ENCODE measurements at places on chromosomes 1 and 21.

GRCh38 chr1:154851392-154852177 is 18.5 kb downstream of the KCNN3 start:
- DNase-seq: peak; percentile 29

GRCh38 chr1:235087906-235088305 is 40.7 kb downstream of the TOMM20 start:
- no peak for DNase-seq

DNA sequence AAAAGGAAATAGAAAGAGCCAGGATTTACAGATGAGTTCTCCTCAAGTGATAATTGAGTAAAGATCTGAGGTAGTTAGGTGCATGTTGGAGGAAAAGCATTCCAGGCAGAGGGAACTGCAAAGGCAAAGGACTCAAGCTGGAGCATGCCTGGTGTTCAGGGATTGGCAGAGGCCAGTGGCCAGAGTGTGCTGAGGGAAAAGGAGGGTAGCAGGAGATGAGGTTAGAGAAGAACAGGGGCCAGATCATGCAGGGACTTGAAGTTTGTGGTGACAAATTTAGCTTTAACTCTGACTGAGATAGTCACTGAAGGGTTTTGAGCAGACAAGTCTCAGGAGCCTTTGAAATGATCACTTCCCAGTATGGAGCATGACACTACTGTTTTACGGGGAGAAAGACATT is 19.0 kb upstream of the GTF2B start:
- DNase-seq: no peak

- no peak for DNase-seq
Measured at GRCh38 chr1:36849956-36850355, 184.4 kb downstream of the GRIK3 start.

DNA sequence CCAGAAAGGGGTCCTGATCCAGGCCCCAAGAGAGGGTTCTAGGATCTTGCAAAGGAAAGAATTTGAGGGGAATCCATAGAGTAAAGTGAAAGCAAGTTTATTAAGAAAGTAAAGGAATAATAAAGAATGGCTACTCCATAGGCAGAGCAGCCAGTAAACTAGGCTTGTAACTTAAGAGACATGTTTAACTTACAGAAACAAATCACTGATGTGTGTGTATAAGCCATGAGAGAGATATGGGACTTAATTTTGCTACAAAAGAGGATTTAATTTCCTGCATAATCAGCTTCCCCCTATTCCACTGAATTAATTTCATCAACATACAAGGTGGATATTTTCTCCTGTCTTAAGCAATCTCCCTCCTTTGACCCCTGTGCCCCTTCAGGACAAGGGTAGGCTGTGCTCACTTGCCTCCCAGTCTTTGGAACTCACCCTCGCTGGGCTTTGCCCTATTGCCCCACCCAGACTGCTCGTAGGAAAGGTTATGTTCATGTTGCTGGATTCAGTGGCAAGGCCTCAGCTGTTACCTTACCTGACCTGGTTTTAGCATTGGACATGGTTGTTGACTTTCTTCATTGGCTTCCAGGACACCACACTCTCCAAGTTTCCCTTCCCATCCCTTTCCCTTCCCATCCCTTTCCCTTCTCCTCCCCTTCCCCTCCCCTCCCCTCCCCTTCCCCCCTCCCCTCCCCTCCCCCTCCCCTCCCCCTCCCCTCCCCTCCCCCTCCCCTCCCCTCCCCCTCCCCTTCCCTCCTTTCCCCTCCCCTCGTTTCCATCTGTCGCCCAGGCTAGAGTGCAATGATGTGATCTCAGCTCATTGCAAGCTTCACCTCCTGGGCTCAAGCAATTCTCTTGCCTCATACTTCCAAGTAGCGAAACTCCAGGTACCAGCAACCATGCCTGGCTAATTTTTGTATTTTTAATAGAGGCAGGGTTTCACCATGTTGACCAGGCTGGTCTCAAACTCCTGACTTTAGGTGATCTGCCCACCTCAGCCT is 44.6 kb downstream of the TBCE start:
- DNase-seq: peak; percentile 89

DNA sequence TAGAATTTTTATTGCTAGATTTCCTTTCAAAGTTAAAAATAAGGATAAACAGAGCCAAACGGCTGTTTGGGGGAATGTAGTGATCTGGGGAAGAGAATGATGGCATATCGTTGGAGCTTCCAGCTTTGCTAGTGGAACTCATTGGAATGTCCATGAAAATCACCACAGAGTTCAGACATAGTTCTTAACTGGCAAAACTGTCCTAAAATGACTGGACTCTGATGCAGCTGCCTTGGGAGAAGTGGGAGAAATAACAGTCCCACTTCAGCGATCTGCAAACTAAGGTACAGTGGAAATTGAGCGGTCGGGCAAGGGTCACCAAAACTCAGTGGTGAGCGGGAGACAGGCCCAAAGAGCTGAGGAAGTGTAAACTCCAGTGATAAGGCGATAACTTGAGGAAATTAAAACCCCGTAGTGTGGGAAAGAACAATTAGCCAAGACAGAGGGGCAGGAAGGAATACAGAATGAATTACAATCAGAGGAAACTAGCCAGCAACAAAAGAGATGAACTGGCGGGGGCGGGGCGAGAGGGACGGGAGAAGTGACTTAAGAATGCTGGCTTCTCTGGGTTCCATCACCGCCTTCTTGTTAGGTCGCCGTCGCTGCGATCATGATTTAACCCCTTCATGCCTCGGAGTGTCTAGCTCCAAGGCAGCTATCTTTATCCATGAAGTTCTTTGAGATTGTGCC is 89.8 kb upstream of the ARHGAP29 start:
- no peak for DNase-seq

DNA sequence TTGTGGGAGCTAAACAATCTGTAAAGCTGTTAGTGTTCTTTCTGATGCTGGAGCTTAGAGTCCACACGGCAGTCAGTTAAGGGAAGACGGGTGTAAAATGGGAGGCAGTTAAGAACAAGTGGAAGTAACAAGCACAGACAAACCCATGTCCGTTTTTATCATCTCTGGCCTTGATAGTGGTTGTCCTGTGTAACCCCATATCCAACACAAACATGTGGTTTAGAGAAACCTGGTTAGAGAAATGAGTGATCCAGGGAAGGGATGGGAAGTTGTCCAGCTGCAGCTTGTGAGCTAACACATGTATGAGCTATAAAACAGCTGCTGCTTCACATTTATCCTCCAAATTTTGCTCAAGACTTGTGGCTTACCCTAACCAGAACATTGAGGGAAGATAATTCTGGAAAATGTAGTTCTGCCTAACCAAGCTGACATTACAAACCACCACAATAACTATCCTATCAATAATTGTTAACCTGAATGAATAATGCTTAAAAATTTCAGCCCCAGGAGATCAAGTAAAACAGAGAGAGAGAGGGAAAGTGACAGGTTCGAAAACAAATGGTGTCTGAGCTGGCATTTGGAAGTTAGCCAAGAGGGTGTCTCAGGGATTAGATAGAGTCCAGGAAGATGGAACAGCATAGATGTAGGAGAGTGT is 10.6 kb upstream of the C1orf162 start:
- no peak for DNase-seq

GRCh38 chr1:163168053-163168452 is 34.7 kb downstream of the RGS5 start:
- no peak for DNase-seq

- DNase-seq: no peak
Measured at GRCh38 chr1:244497805-244498204, 36.7 kb downstream of the CATSPERE start.

DNA sequence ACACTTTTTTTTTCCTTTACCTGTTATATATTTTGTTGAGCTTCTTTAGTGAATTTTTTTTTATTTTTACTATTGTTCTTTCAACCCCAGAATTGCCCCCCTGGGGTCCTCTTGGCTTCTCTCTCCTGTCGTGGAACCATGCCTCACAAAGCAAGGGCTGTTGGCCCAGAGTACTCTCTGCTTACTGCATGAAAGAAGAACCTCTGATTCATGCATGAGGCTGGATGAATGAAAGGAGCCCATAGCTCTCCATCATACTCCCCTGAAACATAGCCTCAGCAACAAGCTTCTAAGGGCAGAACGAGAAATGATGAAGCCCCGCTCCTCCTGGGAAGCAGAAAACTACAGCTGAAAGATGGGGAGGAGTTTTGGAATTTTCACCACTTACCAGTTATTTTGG is 1441.0 kb downstream of the BRINP3 start:
- DNase-seq: no peak

GRCh38 chr1:189253601-189254350 is 1223.9 kb downstream of the BRINP3 start:
- DNase-seq: no peak

GRCh38 chr1:6771441-6771769 is 13.8 kb upstream of the CAMTA1 start:
- no peak for DNase-seq

- DNase-seq: no peak
Measured at GRCh38 chr1:155043793-155044192, 7.3 kb upstream of the ADAM15 start.

DNA sequence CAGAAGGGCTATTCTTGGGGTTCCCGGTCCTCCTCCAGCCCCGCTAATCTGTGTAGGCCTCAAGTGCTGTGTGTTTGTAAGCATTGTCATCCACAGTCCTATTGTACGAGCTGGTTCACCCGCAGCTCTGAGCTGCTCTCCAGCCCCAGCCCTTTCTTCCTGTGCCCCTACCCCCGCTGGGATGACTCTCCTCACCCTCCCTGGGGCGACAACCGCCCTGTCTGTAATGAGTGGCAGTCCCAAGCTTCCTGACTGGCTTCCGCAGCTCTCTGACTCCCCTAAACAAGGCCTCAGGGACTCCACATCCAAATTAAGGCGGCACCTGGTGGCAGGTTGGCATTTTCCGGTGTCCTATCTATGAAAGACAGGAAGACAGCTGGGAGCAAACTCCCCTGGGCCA is 45.8 kb downstream of the TFF3 start:
- DNase-seq: peak; percentile 50

- no peak for DNase-seq
Measured at GRCh38 chr1:107318932-107319331, 178.1 kb downstream of the NTNG1 start.

- DNase-seq: no peak
Measured at GRCh38 chr1:239606850-239607400, 220.6 kb downstream of the CHRM3 start.

DNA sequence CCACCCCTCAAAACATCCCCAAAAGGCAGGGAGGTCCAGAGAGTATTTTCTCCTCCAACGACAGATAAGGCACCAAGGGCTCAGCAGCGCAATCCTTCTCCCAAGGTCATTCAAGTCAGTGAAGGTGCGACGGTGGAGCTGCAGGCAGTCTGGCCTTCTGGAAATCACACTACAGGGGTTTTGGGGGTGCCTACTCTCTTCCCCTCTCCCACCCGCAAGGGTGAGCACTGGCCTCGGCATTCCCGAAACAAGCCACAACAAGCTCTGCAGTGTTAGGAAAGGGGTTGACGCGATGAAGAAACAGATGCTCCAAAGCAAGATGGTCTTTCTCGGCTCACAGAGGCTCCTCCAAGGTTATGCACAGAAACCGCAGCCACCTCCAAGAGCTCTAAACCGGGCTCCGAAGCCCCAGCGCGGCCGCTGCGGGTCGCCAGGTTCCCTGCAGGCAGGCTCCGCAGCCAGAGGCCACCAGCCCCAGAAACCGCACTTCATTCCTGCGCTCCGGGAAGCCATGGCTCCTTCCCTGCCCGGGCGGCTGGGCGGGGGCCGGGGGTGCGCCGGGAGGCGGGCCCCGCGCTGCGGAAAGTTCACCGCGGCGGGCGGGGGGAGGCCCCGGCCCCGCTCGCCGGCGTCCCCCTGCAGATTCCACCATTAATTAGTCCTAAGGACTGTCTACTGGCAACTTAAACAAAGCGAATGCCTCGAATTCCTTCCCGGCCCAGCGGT is 1.1 kb downstream of the LUZP1 start:
- DNase-seq: peak; percentile 52

All from T47D (cell line).